GM23248 (cell line): ENCODE measurements at places on chromosomes 1 and 21. TPM values are rescaled to one million over a fixed set of nuclear protein-coding genes. Genes with fewer than 3 reads are reported as not detected.

GRCh38 chr1:200474633-200475032 lies 64.8 kb upstream of the ZNF281 start:
- H3K4me3 ChIP-seq, result 0 out of 2 replicates have a peak overlapping the region, but pooled peaks have one; percentile 53
- DNase-seq, result peak; percentile 29
- H3K4me1 ChIP-seq, result peaks cover 10% of the 10 kb centered on the region
- H3K27ac ChIP-seq, result no peak overlapping the region
- H3K36me3 ChIP-seq, result no peaks in the 10 kb centered on the region
- H3K27me3 ChIP-seq, result no peaks in the 10 kb centered on the region

The IVL gene
- 0.76 and 1.1 TPM in 2 replicates for total RNA-seq

The BLACAT1 gene
- total RNA-seq, result not detected in 2 replicates

The TMPRSS2 gene
- not detected in 2 replicates for total RNA-seq

The TRPM2 gene
- total RNA-seq, result 0.13 and 0.22 TPM in 2 replicates

DNA sequence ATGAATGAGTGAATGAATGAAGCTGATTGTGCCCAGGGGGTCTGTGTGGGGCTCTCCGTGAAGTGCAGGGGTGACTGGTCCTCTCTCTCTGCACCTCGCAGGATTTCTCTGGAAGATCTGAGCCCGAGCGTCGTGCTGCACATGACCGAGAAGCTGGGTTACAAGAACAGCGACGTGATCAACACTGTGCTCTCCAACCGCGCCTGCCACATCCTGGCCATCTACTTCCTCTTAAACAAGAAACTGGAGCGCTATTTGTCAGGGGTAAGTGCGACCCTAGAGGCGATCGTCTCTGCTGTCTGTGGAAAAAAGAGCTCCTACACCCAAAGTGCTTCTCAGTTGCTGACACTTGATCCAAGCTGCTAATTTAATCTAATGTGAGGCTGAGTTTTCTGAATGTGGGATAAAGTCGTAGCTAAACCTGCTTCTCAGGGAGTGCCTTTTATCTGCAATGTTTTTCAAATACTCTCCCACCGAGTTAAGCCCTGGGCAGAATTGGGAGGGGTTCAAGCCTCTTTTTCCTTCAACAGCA lies 101.7 kb downstream of the HUNK start:
- no peaks in the 10 kb centered on the region for H3K27me3 ChIP-seq
- H3K36me3 ChIP-seq, result no peaks in the 10 kb centered on the region
- DNase-seq, result no peak
- no peak overlapping the region for H3K27ac ChIP-seq
- no peak overlapping the region for H3K4me3 ChIP-seq

GRCh38 chr21:27225151-27225550 lies 258.3 kb upstream of the ADAMTS5 start:
- peaks cover 23% of the 10 kb centered on the region for H3K4me1 ChIP-seq
- H3K4me3 ChIP-seq, result 0 out of 2 replicates have a peak overlapping the region, but pooled peaks have one; percentile 6
- peak; percentile 55 for DNase-seq
- H3K27ac ChIP-seq, result peak overlapping the region; percentile 12; the same call in 1 of the 2 replicates
- H3K27me3 ChIP-seq, result no peaks in the 10 kb centered on the region

GRCh38 chr1:15543589-15544568 lies 17.2 kb downstream of the DNAJC16 start:
- peak; percentile 81 for DNase-seq
- peaks cover 51% of the 10 kb centered on the region for H3K36me3 ChIP-seq
- peaks cover 24% of the 10 kb centered on the region for H3K4me1 ChIP-seq
- peak overlapping the region; percentile 16; the same call in 1 of the 2 replicates for H3K4me3 ChIP-seq

DNA sequence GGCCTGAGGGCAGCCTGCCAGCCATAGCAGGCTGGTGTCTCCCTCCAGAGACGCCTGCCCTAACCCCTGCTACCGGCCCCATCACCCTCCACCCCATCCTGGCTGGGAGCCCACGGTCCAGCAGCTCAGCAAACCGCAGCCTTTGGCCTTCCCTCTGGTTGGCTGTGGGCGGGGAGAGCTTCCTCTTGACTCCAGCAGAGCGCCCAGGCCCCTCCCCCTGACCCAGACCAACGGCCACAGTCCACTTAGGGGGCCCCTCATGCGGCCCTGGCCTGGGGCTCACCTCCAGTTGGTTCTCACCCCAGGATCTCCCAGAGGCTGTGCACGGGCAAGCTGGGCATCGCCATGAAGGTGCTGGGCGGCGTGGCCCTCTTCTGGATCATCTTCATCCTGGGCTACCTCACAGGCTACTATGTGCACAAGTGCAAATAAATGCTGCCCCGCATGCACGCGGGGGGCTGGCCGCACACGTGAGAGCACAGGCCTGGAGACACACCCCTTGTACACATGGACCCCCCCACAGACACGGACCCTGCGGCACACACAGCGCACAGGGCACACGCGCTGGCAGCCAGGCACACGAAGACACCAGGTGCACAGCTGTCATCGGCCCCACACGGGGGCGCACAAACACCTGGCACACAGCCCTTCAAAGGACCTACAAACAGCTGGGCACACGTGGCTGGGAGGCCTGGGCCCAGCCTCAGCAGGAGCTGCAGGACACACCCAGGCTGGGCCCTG lies 3.1 kb downstream of the SMIM1 start:
- no peak overlapping the region for H3K4me3 ChIP-seq
- H3K4me1 ChIP-seq, result no peaks in the 10 kb centered on the region
- H3K27me3 ChIP-seq, result no peaks in the 10 kb centered on the region
- H3K36me3 ChIP-seq, result 0 out of 2 replicates have a peak, but pooled peaks cover 7% of the 10 kb centered on the region
- peak; percentile 44 for DNase-seq

The RGSL1 gene
- total RNA-seq, result not detected in 2 replicates

- no peak overlapping the region for H3K4me3 ChIP-seq
- H3K27ac ChIP-seq, result no peak overlapping the region
- no peaks in the 10 kb centered on the region for H3K27me3 ChIP-seq
Observed at GRCh38 chr21:44954281-44954771, 14.5 kb downstream of the SLX9 start.

The SEC16B gene
- 1.5 and 1.9 TPM in 2 replicates for total RNA-seq

DNA sequence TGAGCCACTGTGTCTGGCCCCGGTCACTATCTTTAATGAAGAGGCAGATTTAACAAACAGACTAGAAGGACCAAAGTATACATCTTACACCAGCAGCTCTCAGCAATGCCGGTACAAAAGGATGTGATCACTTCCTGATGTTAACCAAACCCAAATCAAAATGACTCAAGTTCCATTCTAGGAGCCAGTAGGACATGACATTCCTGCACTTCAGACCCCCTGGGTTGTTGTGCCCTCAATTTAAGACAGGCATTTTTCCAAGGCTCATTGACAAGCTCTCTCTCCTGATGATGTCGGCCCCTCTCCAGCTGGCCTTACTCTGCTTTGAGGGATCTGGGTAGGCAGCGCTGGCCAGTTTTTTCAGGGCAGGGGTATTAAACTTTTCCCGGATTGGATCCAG lies 35.1 kb downstream of the YARS1 start:
- H3K27ac ChIP-seq, result no peak overlapping the region
- no peaks in the 10 kb centered on the region for H3K27me3 ChIP-seq
- DNase-seq, result no peak

GRCh38 chr1:88451856-88452255 lies 232.2 kb upstream of the PKN2 start:
- H3K27me3 ChIP-seq, result no peaks in the 10 kb centered on the region
- H3K4me1 ChIP-seq, result no peaks in the 10 kb centered on the region
- DNase-seq, result no peak
- no peak overlapping the region for H3K27ac ChIP-seq
- no peak overlapping the region for H3K4me3 ChIP-seq

DNA sequence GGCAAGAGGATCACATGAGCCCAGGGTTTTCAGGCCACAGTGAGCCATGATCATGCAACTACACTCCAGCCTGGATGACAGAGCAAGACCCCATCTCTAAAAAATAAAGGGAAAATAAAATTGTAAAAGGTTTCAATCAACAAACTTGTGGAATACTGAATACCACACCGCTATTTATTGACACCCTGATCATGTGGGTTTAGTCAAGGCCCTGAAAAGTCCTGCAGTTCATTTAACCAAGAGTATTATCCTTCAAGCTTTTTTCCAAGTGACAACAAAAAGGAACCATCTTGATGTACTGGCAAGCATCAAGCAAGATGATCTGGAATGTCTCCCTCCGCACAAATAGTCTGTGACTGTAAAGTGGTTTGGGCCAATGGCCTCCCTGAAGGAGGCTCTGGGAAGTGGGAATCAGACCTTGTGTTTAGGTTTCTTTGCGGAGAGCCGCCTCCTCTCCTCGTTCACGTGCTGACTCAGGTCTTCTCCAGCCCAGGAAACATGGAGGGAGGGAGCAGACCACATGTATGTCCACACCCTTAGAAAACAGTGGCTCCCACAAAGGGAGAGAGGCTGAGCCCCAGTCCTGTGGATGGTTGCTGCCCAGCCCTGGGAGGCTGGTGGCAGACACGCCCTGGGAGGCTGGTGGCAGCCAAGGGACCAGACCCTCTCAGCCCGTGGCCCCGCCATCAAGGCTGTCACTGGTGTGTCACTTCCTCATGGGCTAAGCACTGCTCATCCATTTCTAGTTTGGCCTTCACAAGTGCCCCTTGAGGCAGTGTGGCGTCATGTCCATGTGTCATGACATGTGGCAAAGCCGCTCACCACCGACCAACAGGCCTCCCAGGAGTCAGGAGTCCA lies 56.7 kb downstream of the RIPK4 start:
- H3K4me1 ChIP-seq, result no peaks in the 10 kb centered on the region
- H3K27me3 ChIP-seq, result no peaks in the 10 kb centered on the region; the same call in 1 of the 2 replicates
- no peak overlapping the region for H3K27ac ChIP-seq
- H3K4me3 ChIP-seq, result no peak overlapping the region
- DNase-seq, result no peak
- no peaks in the 10 kb centered on the region for H3K36me3 ChIP-seq

DNA sequence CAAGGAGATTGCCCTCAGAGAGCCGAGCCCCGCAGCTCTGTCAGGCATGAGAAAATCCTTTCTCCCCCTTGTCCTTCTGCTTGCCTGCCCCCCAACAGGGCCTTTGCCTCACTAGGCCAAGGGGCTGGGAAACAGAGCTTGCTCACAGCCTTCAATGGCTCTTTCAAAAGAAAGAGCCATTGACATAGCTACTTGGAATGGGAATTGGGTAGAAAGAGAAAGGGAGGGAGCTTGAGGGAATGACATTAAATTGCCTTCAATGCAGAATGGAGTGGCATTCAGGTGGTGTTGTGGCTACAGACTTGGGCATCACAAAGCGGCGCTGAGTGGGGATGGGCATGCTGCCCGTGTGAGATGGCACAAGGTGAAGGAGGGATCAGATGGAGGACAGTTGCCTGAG lies 13.2 kb downstream of the SYT11 start:
- H3K36me3 ChIP-seq, result no peaks in the 10 kb centered on the region
- no peak overlapping the region for H3K27ac ChIP-seq
- DNase-seq, result no peak

The AGMAT gene
- 2.2 and 3.9 TPM in 2 replicates for total RNA-seq

DNA sequence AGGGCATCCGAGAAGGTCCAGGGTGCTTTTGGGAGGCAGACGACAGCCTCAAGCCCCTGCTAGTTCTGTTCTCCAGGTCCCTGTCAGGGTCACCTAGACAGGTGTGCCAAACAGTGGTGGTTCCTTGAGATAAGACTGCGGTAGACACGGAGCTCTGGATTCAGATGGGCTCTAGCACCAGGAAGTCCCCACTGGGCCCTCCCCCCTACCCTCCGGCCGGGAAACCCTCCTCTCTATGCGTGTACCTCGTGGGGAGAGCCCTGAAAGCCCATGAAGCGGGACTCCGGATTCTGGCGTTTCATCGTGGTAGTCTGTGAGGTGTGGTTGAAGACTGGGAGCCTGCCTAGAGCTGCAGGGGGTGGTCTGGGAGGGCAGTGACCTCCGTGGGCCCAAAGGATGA lies 2.1 kb upstream of the KCNA2 start:
- no peak overlapping the region for H3K27ac ChIP-seq
- H3K4me1 ChIP-seq, result 0 out of 2 replicates have a peak, but pooled peaks cover 3% of the 10 kb centered on the region
- H3K36me3 ChIP-seq, result no peaks in the 10 kb centered on the region
- no peak overlapping the region for H3K4me3 ChIP-seq

- H3K4me3 ChIP-seq, result no peak overlapping the region
- peaks cover 1% of the 10 kb centered on the region; the same call in 1 of the 2 replicates for H3K36me3 ChIP-seq
- H3K4me1 ChIP-seq, result no peaks in the 10 kb centered on the region
Observed at GRCh38 chr1:235455823-235456222, 48.4 kb downstream of the B3GALNT2 start.

The TEDDM1 gene
- not detected in 2 replicates for total RNA-seq

The CFAP107 gene
- not detected in 2 replicates for total RNA-seq

- H3K27me3 ChIP-seq, result no peaks in the 10 kb centered on the region
- H3K4me3 ChIP-seq, result no peak overlapping the region
- H3K36me3 ChIP-seq, result peaks cover 25% of the 10 kb centered on the region
- no peaks in the 10 kb centered on the region for H3K4me1 ChIP-seq
Observed at GRCh38 chr1:183552891-183553290, 37.4 kb downstream of the NCF2 start.

DNA sequence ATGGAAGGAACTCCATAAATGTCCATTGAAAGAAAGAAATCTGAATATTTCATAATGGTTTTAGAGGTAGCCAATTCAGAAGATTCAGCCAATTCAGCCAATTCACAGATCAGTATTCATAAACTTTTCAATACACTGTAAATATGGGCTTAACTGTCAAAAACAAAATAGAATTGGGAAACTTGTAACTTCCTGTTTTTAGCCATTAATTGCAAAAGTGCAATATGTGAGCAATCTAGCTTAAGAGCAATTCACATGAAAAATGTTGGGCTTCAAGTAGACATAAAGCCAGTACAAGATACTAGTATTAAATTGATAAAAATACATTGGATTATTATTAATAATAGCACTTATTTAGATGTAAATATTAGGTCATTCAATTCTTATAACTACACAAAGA lies 27.5 kb upstream of the PLPPR4 start:
- H3K4me1 ChIP-seq, result no peaks in the 10 kb centered on the region
- H3K27ac ChIP-seq, result no peak overlapping the region
- no peak overlapping the region for H3K4me3 ChIP-seq
- no peaks in the 10 kb centered on the region for H3K27me3 ChIP-seq
- H3K36me3 ChIP-seq, result no peaks in the 10 kb centered on the region

- H3K36me3 ChIP-seq, result no peaks in the 10 kb centered on the region
- no peak overlapping the region for H3K4me3 ChIP-seq
- no peak for DNase-seq
- H3K27ac ChIP-seq, result no peak overlapping the region
Observed at GRCh38 chr1:182118851-182119250, 57.3 kb upstream of the ZNF648 start.
